Esophagus mucosa (tissue), 1 donor: ENCODE measurements at places on chromosomes 5 and 9. TPM values are rescaled to one million over a fixed set of nuclear protein-coding genes. Genes with fewer than 3 reads are reported as not detected.

Gene STK32A
- 0.04 TPM for total RNA-seq

Gene BHMT2
- 0.72 TPM for total RNA-seq

Gene ZSWIM6
- 6.3 TPM for total RNA-seq

Gene FRMPD1
- 0.04 TPM for total RNA-seq

Gene RORB
- 0.08 TPM for total RNA-seq

Gene IRX1
- total RNA-seq = 1.1 TPM

Gene SARDH
- total RNA-seq = 0.12 TPM

Gene CYLC2
- total RNA-seq = not detected

Gene IL4
- total RNA-seq = not detected

Gene MRNIP
- 8.3 TPM for total RNA-seq

Gene CDH12
- not detected for total RNA-seq

Gene PCDHB9
- 0.48 TPM for total RNA-seq

Gene OR1J1
- not detected for total RNA-seq

Gene SH3RF2
- 49.8 TPM for total RNA-seq

Gene BTNL9
- total RNA-seq = 2.5 TPM

Gene TAF11L10
- not detected for total RNA-seq

Gene EQTN
- not detected for total RNA-seq

Gene OLFM1
- total RNA-seq = 4.9 TPM

Gene SH2D3C
- total RNA-seq = 1.9 TPM

Gene SHC3
- total RNA-seq = 1.4 TPM

Gene PLAC8L1
- 0.52 TPM for total RNA-seq

Gene RIMOC1
- total RNA-seq = 23.7 TPM

Gene LPAR1
- total RNA-seq = 7.5 TPM

Gene ADAMTS2
- 3.5 TPM for total RNA-seq
